ENCODE measurements at places on chromosomes 12 and 14.

GRCh38 chr12:49881415-49882247, 22.1 kb downstream of the FAIM2 start:
- no peak for DNase-seq

DNA sequence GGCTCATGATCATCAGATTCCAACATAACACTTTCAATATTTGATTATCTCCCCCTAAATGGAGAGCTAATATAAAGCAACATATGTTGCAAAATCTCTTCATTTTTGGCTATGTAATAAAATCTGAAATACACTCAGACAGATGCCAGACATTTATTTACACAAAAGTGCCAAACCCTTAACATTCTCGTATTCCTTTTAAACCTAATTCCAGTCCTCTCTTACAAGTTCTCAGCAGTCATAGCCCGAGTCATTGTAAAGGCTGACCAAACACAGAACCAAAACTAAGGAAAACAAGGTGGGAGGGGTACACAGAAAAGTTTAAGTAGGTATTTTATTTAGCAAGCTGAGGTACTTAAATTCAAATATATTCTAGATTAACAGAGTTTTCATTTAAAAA, 81.4 kb downstream of the LRP6 start:
- DNase-seq, result no peak

GRCh38 chr12:94287245-94287628, 138.9 kb downstream of the PLXNC1 start:
- DNase-seq, result no peak

DNA sequence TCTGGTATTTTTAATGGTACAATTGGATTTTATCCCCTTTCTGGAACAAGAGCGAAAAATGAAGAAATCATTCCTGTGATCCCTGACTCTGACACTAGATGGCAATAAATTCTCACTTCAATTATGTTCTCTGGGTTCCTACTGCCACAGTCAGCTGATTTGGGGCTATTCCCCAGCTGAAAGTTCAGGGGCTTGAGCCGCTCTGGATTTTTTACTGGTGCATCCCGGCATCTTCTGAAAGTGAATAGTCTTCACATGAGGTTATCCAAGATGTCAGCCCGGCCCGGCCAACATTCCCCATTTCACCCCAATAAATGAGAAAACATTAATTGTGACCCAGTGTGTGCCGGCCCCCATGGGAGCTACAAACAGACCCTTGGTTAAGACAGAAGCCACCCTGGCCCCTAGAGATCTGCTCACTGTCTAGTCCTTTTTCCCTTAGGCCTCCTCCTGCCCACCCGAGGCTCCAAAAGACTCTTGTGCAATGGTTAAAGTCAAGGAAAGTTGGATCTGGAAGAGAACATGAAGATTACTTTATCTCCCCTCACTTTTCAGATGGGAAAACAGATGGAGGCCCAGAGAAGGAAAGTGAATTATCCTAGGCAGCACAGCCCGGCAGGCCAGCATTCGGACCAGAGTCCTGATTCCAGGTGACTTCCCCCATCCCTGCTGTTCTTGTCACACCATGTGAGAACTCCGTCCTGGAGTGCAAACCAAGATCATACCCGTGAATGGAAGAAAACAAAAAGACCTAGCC, 20.8 kb downstream of the CKAP4 start:
- peak; percentile 31 for DNase-seq

- DNase-seq, result no peak
Measured at GRCh38 chr14:96989306-96989705, 192.1 kb downstream of the VRK1 start.

Data from Jurkat, Clone E6-1 (cell line).